Fibroblast of lung (primary cell): ENCODE measurements at places on chromosomes 1 and 21. TPM values are rescaled to one million over a fixed set of nuclear protein-coding genes. Genes with fewer than 3 reads are reported as not detected.

AK5 gene
- total RNA-seq = 21.6 and 87.7 TPM in 2 replicates

DNA sequence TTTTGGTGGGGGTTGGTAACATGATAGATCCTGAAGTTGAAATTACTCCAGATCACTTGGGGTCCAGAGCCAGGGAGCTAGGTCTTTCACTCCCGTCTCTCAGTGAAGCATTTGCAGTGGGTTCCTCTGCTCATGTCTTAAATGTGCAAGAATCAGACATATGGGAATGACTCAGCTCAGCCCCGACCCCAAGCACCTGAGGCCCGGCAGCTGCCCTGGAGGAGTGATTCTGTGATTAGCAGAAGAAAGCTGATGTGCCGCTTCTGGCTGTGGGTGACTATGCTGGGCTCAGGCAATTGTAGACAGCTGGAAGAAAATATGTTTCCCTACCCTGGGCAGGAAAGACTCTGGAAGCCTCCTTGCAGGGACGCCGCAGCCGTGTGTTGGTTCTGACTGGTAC, 601.7 kb downstream of the NPHP4 start:
- no peaks in the 10 kb centered on the region for H3K4me1 ChIP-seq
- no peak overlapping the region for H3K27ac ChIP-seq
- no peak overlapping the region for H3K4me3 ChIP-seq
- no peaks in the 10 kb centered on the region for H3K36me3 ChIP-seq

GRCh38 chr1:220189750-220190347, 82.4 kb downstream of the RAB3GAP2 start:
- no peak overlapping the region for H3K4me3 ChIP-seq
- no peaks in the 10 kb centered on the region for H3K27me3 ChIP-seq
- DNase-seq = peak; percentile 18
- no peaks in the 10 kb centered on the region for H3K4me1 ChIP-seq
- peaks cover 11% of the 10 kb centered on the region for H3K36me3 ChIP-seq

GRCh38 chr1:99768104-99768503, 1.7 kb upstream of the FRRS1 start:
- peaks cover 2% of the 10 kb centered on the region for H3K4me1 ChIP-seq
- no peak overlapping the region for H3K4me3 ChIP-seq
- H3K27ac ChIP-seq = no peak overlapping the region
- DNase-seq = no peak
- H3K36me3 ChIP-seq = no peaks in the 10 kb centered on the region
